Stimulated activated CD4-positive, alpha-beta T cell treated with anti-CD3 and anti-CD28 coated beads, TNF-alpha, amount 100 ng/mL, for 48 hours (primary cell): ENCODE measurements at places on chromosomes 7 and 10.

- no peak for DNase-seq
Measured at GRCh38 chr7:122225874-122226273, 78.7 kb downstream of the FEZF1 start.

DNA sequence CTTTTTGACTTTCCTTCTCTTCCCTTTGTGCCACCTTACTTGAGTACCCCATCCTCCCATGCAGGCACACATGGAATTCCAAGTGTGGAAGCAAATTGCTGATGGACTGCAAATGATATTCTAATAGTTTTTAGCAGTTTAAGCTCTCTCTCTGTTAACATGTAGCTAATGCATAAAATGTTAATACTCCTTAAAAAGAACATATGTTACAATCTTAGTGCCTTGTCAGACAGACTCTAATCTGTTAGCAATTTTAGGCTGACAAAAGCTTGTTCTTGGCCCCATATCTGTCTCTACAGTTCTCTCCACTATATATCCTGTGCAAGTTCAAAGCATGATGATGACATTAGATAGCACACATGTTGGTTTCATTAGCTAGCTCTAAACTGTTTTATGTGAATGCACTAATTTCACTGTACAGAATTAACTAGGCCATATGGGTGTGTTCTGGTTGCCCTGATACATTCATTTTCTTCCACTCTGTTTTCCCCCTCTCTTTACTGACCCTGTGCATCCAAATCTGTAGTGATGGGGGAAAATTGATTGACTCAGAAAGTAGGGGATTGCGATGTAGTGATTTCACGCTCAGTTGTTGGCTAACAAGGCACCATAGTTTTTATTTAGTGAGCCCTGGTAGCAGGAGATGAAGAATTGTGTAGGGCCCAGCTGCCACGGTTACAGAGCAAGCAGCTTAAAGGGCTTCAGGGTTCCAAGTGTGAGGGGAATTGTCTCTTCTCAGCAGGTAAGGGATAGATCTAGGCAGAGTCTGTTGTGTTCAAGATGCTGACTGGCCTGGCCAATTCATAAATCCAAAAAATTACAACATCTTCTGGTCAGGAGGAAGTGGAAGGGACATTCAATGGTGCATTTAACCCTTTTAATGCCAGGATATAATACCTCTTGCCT is 114.6 kb upstream of the FZD1 start:
- no peak for DNase-seq

DNA sequence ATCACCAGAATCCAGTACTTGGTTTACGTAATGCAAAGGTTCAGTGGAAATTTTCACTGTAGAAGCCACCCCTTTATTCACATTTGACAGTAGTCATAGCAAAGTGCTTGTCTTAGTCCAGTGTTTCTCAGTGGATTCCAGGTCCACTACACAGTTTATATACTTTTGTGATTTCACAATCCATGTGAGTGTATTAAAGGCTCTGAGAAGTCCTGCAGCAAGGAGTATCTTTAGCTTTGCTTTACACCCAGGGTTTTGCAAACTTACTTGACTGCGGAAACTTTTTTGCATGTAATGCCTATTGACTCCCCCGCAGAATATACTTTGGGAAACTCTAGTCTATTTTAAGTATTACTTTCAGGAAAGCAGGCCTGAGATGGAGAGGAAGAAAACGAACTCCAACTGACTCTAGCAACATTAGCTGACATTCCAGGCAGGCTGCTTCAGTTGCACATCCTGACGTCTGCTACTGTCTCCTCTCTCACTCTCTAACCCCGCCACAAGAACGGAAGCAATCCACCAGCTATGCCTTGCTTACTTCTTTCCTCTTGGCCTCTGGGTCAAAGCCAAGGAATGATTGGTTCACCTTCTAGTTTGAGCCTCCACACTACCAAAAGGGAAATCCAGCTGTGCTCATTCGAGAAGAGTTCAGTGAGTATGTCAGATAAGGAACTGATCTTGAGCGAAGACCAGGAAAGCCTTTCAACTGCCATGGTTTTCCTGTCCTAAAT is 6.2 kb downstream of the PLXNA4 start:
- DNase-seq, result no peak

- no peak for DNase-seq
Measured at GRCh38 chr10:7606951-7607404, 59.8 kb downstream of the ITIH5 start.

DNA sequence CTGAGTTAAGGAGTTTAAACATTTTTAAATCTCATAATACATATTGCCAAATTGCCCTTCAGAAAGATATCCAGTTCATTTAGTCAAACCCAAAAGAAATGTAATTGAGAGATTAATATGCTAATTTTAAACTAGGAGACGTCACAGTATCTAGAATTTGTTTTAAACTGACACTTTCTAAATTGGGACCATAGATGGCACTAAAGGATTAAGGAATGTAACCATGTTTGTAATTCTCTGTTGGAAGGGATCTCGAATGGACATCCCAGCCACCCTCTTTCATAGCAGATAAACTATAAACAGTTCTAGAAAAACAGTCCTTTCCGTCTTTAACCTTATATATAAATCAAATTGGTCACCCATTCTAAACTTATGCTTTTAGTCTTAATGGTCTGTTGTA is 30.0 kb upstream of the SAMD9L start:
- no peak for DNase-seq

- no peak for DNase-seq
Measured at GRCh38 chr10:97796651-97797050, 24.9 kb upstream of the SFRP5 start.

GRCh38 chr7:157177333-157177982 is 38.7 kb downstream of the UBE3C start:
- no peak for DNase-seq

- no peak for DNase-seq
Measured at GRCh38 chr10:13717936-13718772, 131.4 kb downstream of the PRPF18 start.

DNA sequence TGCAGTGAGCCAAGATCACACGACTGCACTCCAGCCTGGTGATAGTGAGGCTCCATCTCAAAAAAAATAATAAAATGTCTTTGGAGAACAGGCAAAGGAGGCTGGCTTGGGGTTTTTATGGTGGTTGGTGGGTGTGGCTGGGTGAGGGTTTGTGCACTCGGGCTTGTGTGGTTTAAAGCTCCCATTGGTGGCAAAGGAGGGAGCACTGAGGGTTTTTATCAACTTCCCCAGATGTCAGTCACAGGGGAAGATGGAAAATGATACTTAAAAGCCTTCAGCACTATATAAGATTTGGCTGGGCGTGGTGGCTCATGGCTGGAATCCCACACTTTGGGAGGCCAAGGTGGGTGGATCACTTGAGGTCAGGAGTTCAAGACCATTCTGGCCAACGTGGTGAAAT is 16.3 kb upstream of the RNF216 start:
- DNase-seq, result no peak

GRCh38 chr10:35910234-35910633 is 268.1 kb upstream of the FZD8 start:
- DNase-seq, result no peak

DNA sequence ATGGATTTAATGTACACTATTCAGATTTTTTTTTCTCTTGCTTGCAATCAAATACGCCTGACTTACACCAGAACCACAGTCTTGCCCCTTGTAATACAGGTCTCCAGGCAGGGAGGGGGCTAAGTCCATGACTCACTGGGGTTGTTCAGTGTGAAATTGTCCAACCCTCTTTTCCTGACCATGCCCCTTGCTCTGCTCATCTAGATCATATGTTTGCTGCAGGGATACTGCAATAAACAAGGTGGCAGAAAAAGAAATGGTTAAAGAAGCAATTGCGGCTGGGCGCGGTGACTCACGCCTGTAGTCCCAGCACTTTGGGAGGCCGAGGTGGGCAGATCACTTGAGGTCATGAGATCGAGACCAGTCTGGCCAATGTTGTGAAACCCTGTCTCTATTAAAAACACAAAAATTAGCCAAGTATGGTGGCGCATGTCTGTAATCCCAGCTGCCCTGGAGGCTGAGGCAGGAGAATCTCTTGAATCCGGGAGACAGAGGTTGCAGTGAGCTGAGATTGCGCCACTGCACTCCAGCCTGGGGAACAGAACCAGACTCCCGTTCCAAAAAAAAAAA is 85.5 kb downstream of the TMEM130 start:
- no peak for DNase-seq

DNA sequence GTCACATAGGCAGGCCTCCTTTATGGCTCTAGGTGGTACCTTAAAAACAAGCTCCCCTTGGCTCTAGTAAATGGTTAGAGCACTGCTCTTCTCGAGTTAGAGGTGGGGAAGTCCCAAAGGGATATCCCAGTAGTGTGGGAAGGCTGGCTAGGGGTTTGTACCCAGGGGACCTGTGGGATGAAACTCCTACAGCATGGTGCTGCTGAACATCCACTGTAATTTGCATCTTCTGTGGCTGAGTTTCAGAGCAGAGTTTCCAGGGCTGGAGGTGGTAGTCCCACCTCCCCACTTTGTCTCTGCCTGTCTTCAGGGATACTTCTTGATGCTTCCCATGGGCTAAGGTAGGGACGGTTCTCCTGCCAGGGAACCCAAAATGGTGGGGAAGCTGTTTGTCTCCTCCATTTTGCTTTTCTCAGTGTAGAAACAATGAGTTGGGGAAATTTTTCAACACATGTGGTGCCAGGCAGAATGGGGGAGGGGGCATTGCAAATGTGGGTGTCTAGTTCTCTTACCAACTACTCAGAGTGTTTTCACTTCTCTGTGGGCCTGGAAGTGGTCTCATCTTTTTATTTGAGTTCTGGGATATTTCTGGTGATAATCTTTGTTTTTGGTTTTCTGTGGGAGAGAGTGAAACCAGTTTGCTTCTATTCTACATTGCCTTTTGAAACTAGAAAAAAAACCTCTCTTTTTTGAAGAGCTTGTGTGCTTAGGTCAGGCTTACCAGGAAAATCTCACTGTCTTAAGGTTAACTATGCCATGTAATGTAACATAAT is 36.3 kb downstream of the SCART1 start:
- DNase-seq, result no peak

GRCh38 chr7:73971322-73971703 is 56.7 kb upstream of the ELN start:
- DNase-seq, result no peak

DNA sequence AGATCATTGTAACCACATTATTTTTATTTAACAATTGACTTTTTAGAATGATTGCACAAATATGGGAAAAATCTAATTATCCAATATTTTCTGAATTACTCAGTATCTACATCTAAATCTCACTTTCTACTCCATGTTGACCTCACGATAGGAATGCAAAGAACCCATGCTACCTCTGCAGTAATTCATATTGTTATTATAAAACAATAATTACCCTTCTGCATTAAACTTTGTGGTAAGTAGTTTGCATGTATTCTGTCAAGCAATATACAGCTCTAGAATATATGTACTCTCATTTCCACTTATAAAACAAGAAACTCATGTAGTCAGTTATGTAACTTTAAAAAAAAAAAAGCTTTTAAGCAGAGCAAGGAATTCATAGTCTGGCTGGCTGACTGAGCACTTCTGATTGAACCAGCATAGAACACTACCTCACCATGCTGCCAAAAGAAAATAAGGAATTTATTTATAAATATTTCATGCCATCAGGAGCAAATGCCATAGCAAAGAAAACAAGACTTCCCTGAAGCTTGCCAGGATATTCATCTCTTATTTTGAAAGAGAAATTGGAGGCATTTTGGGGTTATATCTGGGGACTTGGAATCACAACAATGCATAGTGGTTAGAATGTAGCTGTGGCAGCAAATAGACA is 895.7 kb downstream of the XPNPEP1 start:
- no peak for DNase-seq

DNA sequence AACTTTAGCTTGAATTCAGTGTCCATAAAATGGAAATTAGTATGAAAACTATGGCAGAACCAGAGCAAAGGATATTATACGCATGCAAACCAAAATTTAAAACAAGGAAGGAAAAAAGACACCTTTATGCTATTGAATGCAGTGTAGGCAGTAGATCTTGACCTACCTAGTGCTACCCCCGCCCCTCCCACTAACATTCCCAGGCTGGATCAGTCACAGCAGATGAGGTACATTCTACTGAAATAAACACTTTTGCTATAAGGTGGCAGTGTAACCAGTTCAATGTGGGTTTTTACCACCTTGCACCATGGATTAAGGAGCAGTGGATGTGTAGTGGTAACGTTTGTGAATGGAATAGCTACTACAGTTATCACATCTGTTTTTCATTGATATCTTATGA is 27.9 kb downstream of the SRI start:
- no peak for DNase-seq

DNA sequence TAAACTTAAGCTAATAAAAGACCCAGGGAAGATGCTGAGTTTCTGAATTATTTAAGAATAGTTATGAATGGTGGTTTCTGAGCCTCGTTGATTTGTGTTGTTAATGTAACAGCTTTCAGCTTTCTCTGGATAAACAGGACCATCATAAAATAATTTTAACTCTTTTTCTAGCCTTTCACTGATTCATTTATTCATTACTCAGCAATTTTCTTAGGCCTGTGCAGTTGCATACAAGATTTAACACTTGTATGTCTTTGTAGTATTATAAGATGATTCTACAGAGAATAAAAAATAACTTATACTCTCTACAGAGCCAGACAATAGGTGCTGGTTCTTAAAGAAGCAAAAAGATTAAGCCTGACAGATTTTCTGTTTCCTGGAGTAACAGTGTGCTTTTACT is 29.3 kb downstream of the TMEM196 start:
- DNase-seq, result no peak

DNA sequence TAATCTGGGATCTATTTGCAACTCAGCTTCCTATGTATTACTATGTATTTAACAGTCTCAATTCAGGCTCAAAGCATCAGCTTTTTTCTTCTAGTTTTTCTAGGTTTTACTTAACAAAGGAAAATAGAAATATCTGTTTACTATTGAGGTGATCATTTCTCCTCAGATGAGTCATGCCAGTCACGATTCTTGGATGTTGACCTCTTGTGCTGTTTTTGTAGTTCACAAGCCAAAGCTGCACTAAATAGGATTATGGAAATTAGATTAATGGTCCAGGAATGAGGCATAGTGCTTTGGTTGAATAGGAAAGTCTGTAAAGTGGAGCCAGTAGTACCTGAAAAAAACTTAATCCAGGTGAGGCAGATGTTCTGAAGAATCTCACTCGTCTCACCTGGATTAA is 198.3 kb upstream of the KAT6B start:
- no peak for DNase-seq

- DNase-seq, result no peak
Measured at GRCh38 chr7:127874951-127875608, 156.2 kb downstream of the LRRC4 start.

GRCh38 chr10:191703-192518 is 56.7 kb downstream of the ZMYND11 start:
- no peak for DNase-seq

GRCh38 chr7:109579901-109580300 is 1010.2 kb downstream of the DNAJB9 start:
- no peak for DNase-seq

DNA sequence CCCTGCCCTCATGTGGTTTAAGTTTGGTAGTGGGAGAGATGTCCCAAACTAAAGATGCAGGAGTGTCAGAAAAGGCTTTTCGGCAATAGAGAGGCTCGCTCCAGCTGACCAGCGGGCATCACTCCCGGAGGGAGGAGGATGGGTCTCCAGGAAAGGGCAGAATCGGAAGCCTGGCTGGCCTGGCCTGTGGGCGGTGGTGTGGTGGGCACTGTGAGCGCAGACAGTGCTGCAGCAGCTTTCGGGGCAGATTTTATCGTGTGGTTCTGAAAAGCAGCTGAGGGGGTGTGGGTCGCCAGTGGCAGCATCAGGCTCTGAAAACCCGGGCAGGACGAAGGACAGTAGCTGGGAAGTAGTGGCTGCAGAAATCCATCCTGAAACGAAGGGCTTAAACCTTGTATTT is 12.8 kb downstream of the BNIP3 start:
- no peak for DNase-seq
